ENCODE measurements at places on chromosomes 11 and 22. TPM values are rescaled to one million over a fixed set of nuclear protein-coding genes. Genes with fewer than 3 reads are reported as not detected.

- no peaks in the 10 kb centered on the region for H3K27me3 ChIP-seq
- H3K4me1 ChIP-seq, result peaks cover 2% of the 10 kb centered on the region
- no peak overlapping the region for H3K27ac ChIP-seq
- no peaks in the 10 kb centered on the region for H3K36me3 ChIP-seq
- DNase-seq, result no peak
These were observed 137.1 kb downstream of the TRIM44 start for GRCh38 chr11:35799655-35800054.

DNA sequence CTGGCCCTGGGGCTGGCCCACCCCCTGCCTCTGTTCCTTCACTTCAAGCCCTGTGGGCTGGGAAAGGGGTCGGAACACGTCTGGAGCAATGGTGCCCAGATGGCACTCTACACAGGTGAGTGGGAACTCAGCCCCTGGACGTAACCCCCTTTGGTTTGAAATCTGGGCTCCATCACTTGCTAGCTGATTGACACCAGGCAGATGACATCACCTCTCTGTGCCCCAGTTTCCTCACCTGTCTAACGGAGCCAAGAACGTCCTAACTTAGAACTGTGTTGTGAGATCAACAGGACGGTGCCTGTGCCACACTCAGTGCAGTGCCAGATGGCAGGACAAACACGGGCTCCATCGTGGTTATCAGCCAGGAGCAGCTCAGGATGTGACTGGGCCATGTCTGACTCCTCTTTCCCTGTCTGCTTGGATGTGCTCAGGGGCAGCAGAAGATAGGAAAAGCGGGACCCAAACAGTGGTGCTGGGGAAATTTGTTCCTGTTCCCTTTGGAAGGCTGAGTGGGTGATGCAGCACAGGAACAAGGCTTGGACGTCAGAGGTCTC is 24.4 kb downstream of the NPTXR start:
- no peaks in the 10 kb centered on the region for H3K36me3 ChIP-seq
- no peak overlapping the region for H3K4me3 ChIP-seq
- H3K27ac ChIP-seq, result no peak overlapping the region

- DNase-seq, result peak; percentile 60
- peaks cover 4% of the 10 kb centered on the region for H3K27me3 ChIP-seq
- H3K36me3 ChIP-seq, result no peaks in the 10 kb centered on the region
These were observed 7.7 kb downstream of the SLC37A2 start for GRCh38 chr11:125070699-125071254.

GRCh38 chr11:10295064-10295901 is 1.3 kb upstream of the SBF2 start:
- H3K27me3 ChIP-seq, result peaks cover 64% of the 10 kb centered on the region
- H3K36me3 ChIP-seq, result no peaks in the 10 kb centered on the region
- peaks cover 37% of the 10 kb centered on the region for H3K4me1 ChIP-seq
- peak overlapping the region; percentile 62 for H3K4me3 ChIP-seq

DNA sequence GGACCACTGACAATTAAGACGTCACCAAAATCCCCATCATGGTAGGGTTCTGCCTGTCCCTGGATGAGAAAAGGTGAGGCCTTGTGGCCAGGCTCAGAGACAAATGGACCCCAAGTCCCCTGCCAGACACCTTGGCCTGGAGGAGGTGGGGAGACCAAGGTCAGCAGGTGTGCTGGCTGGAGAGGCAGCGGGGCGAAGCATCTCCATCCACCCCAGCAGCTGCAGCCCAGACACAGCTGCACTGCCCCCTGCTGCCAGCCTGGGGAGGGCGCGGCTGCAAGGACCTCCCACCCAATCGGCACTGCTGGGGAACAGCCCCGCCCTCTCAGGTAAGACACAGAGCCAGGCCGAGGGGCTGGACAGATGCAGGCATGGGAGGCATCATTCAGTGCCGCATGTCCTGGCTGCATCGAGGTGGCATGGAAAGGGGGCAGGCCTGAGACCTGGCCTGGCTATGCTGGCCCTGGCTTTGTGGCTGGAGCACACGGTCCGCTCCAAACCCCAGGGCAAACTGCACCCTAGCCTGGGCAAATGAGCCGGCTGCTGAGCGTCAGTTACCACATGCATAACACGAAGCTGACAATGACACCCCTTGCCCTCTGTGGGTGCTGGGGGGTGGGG is 12.2 kb upstream of the MFNG start:
- H3K4me1 ChIP-seq, result peaks cover 12% of the 10 kb centered on the region
- peaks cover 18% of the 10 kb centered on the region for H3K27me3 ChIP-seq
- no peaks in the 10 kb centered on the region for H3K36me3 ChIP-seq
- H3K4me3 ChIP-seq, result no peak overlapping the region

DNA sequence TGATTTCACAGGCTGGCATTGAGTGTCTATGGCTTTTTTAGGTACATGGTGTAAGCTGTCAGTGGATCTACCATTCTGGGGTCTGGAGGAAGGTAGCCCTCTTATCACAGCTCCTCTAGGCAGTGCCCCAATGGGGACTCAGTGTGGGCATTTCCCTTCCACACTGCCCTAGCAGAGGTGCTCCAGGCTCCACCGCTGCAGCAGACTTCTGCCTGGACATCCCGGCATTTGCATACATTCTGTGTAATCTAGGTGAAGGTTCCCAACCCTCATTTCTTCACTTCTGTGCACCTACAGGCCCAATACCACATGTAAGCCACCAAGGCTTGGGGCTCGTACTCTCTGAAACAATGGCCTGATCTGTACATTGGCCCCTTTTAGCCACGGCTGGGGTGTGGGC is 78.3 kb downstream of the RNF169 start:
- H3K4me3 ChIP-seq, result no peak overlapping the region
- peaks cover 81% of the 10 kb centered on the region for H3K36me3 ChIP-seq
- DNase-seq, result no peak
- H3K4me1 ChIP-seq, result no peaks in the 10 kb centered on the region
- no peak overlapping the region for H3K27ac ChIP-seq

- no peaks in the 10 kb centered on the region for H3K27me3 ChIP-seq
- no peaks in the 10 kb centered on the region for H3K4me1 ChIP-seq
- no peak overlapping the region for H3K4me3 ChIP-seq
- no peak for DNase-seq
- H3K36me3 ChIP-seq, result no peaks in the 10 kb centered on the region
- no peak overlapping the region for H3K27ac ChIP-seq
These were observed 32.6 kb upstream of the KCNQ1OT1 start for GRCh38 chr11:2732261-2732939.

- no peak overlapping the region for H3K27ac ChIP-seq
- H3K27me3 ChIP-seq, result peaks cover 2% of the 10 kb centered on the region
- H3K4me3 ChIP-seq, result no peak overlapping the region
- H3K36me3 ChIP-seq, result no peaks in the 10 kb centered on the region
- no peaks in the 10 kb centered on the region for H3K4me1 ChIP-seq
- DNase-seq, result no peak
These were observed 83.6 kb downstream of the PIWIL4 start for GRCh38 chr11:94650756-94651155.

- peak overlapping the region; percentile 41 for H3K4me3 ChIP-seq
- peaks cover 41% of the 10 kb centered on the region for H3K36me3 ChIP-seq
- no peak overlapping the region for H3K27ac ChIP-seq
- no peak for DNase-seq
- peaks cover 15% of the 10 kb centered on the region for H3K4me1 ChIP-seq
These were observed 2.5 kb upstream of the MDK start for GRCh38 chr11:46378811-46379481.

APOL4 gene
- 7.5 TPM for total RNA-seq

CYTH4 gene
- total RNA-seq, result 114 TPM

CD3E gene
- total RNA-seq, result 653 TPM

SLC22A25 gene
- total RNA-seq, result not detected

TNNT3 gene
- total RNA-seq, result 9.7 TPM

SPON1 gene
- total RNA-seq, result 0.68 TPM

CD3G gene
- total RNA-seq, result 223 TPM

GPHA2 gene
- total RNA-seq, result not detected

Measured in activated CD4-positive, alpha-beta memory T cell treated with anti-CD3 and anti-CD28 coated beads, Interleukin-2, amount 10 ng/mL, durations not matched to agents 7 days and 5 days (primary cell).